CD4-positive, CD25-positive, alpha-beta regulatory T cell (primary cell): ENCODE measurements at places on chromosomes 16 and 17. TPM values are rescaled to one million over a fixed set of nuclear protein-coding genes. Genes with fewer than 3 reads are reported as not detected.
A peak's percentile ranks its signal among the peaks of the same experiment; 100 is the strongest.

The CCL16 gene
- not detected for total RNA-seq

- no peak for DNase-seq
These were observed 114.2 kb upstream of the IRX5 start for GRCh38 chr16:54816471-54816870.

- DNase-seq: no peak
These were observed 3.1 kb upstream of the TPPP3 start for GRCh38 chr16:67396159-67397035.

GRCh38 chr17:40024901-40025300 is 9.7 kb downstream of the CSF3 start:
- no peak for DNase-seq

DNA sequence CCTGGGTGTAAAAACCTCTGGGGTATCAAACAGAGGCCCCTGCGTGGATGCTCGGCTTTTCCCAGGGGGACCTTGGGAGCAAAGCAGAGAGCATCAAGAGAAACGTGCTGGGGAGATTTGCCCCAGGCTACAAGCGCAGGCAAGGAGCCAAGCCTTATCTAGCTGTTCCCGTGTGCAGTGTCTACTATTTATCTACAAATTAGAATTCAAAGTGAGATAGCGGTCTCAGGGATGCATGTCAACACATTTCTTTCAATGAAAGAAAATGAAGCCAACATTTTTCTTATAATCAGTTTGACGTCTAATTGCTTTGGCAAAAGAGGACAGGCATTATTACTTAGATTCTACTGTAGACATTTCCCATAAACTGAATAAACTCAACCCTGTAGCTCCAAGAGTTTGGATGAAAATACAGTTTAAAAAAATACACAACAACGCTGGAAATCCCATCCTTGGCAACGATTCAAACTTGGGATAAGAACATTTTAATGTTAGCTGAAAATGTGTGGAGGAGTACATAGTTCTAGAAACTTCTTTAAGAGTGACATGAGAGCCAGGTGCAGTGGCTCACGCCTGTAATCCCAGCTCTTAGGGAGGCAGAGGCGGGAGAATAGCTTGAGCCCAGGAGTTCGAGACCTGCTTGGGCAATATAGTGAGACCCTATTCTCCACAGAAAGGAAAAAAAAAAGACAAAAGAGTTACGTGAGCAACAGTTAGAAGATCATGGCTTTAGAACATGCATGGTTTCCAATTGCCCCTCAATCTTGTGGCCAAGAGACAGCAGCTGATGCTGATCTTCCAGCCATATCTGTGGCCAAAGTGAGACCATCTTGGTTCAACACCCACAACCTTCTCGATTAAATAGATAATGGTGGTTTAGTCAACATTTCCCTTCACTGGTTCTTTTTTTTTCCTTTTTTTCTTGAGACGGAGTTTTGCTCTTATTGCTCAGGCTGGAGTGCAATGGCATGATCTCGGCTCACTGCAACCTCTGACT is 7.2 kb downstream of the SPNS3 start:
- DNase-seq: no peak

The PRAC1 gene
- not detected for total RNA-seq

- DNase-seq: no peak
These were observed 114.0 kb upstream of the GOT2 start for GRCh38 chr16:58847902-58848661.

DNA sequence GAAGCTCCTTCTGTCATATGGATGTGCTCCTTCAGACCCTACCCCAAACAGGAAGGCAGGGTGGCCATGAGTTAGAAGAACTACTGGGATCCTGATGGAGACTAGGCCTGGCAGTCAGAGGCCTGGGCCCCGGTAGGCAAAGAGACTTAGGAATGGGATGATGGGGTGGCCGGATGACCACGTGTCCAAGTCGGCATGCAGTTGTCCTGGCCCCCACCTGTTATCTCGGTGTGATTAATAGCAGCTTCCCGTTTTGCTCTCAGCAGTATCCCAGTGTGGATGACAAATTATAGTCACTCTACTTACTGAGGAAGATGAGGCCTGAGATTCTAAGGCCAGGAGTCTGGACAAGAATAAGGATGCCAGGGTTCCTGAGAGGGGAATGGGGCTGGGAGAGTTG is 1.5 kb downstream of the TNFSF12 start:
- DNase-seq: no peak

The CALB2 gene
- total RNA-seq: not detected

DNA sequence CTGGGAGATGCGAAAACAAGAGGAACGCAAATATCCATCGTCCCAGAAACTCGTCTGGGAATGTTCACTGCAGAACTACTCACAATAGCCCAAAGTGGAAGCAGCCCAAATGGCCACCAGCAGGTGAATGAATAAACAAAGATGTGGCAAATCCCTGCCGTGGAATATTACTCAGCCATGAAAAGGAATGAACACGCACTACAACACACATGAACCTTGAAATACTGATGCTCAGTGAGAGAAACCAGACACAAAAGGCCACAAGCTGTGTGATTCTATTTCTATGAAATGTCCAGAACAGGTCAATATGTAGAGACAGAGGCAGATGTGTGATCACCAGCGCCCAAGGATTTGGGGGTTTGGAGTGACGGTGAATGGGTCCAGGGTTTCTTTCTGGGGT is 169.8 kb downstream of the IRF8 start:
- DNase-seq: no peak

- no peak for DNase-seq
These were observed 11.2 kb downstream of the NAA60 start for GRCh38 chr16:3454631-3455147.

The SGSH gene
- 138 TPM for total RNA-seq

DNA sequence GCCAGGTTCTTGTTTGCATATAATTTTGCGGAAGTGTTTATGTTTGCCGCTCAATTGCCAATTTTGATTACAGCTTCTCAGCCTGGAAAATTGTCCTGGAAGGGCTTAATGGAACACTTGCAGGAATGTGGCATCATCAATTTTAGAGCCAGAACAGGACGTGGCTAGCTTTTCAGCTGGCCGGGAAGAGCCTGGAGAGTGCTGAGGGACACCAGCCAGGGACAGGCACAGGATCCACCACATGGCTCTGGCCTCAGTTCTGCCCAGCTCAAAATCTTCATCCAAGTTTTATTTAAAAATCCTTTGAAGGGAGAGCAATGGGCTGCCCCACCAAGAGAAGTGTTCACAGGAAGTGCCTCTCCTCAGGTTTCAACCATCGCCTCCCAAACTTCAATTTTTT is 287.2 kb upstream of the HSBP1 start:
- DNase-seq: no peak

The SLC26A11 gene
- 75.9 TPM for total RNA-seq

DNA sequence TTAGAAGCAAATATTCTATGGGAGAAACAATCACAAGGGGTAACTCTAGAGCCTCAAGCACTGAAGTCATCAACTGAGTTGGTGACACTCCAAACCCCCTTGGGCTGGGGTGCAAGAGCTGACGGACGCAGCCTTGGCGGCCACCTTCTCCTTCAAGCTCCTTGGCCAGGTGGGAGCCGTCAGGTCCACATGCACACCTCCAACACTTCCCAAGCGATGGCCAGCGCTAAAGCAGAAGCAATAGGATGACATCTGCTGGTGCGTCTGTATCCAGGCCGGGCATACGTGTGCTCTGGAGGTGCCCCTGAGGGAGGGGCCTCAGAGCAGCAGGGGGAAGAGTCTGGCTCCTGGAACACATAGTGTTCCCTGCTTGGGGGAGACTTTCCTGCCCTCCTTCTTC is 12.2 kb upstream of the FOXJ1 start:
- no peak for DNase-seq

DNA sequence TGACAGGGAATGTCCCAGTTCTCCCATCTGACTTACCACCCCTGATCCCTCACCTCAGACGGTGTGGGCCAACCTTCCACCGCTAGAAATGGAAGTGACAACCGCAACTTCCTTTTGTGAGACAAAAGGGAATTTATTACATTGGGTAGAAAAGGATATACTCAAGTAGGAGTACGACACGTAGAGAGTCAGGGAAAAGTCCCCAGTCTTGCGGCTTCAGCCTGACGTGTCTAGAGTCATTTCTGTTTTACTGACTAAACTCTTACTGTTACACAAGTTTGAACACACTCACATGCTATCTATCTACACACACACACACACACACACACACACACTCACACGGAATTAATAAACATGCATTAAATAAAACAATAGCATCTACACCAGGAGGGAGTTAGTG is 178.9 kb downstream of the COPRS start:
- peak; percentile 11 for DNase-seq

- no peak for DNase-seq
These were observed 163.7 kb downstream of the CYB561 start for GRCh38 chr17:63282455-63282854.

GRCh38 chr17:4405699-4406098 is 28.0 kb upstream of the SPNS3 start:
- no peak for DNase-seq

DNA sequence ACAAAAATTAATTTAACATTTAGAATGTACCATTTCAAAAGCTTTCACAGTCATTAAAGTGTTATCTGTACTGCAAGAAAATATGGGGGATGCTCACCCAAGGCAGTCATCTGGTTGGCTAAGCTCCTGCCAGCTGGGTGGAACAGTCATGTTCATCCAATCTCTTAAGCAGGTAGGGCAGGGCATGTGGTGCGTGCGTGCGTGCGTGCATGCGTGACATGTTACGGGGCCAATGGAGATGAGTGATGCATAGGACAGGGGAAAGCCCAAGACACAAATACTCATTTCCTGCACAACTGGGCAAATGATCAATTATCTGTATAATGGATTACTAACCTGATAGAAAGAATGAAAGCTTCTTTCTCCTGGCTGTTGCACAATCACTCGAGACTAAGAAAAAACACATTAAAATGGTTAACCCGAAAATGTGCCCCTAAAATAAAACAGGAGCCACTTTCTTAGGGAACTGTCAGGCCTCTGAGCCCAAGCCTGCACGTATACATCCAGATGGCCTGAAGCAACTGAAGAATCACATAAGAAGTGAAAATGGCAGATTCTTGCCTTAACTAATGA is 104.4 kb downstream of the MYO1D start:
- DNase-seq: no peak

GRCh38 chr17:40135817-40136216 is 4.5 kb upstream of the CASC3 start:
- no peak for DNase-seq

The PPP1R27 gene
- total RNA-seq: not detected

DNA sequence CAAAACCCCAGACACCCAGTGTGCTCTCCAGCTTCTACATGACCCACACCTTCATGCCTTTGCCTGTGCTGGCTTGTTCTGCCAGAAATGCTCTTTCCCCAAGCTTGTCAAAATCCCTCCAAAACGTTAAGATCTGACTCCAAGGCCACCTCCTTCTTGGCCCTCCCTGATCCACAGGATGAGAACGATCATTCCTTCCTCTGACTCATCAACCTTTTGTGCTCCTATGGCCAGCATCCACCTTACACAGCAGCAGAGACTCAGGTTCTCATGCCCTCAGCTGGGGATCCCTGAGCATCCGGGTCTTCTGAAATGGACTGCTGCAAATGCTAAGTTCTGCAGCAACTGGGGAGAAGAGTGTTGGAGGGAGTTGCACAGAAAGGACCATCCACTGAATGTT is 2.9 kb downstream of the ZBTB4 start:
- DNase-seq: no peak

DNA sequence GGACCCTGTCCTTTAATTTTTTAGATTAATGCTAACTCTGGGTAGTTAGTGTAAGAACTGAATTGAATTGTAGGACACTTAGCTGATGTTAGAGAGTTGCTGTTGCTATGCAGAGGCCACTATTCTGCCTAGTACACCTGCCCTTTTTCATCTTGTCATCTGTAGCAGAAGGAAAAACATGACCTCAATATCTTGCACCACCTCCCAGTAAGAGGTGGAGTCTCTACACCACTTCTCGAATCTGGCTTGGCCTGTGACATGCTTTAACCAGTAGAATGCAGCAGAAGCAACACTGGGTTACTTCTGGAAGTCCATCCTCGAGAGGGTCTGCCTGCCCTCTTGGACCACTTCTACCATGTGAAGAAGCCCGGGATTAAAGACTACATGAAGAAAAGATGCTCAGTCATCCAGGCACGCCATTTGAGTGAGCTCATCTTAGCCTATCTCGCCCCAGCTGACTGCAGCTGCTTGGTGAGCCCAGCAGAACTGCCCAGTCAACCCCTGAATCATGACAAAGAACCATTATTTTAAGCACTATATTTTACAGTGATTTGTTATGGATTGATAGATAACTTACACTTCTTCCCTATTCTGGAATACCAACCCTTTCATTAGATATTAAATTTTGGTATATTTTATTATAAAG is 153.5 kb downstream of the MYO1D start:
- no peak for DNase-seq

DNA sequence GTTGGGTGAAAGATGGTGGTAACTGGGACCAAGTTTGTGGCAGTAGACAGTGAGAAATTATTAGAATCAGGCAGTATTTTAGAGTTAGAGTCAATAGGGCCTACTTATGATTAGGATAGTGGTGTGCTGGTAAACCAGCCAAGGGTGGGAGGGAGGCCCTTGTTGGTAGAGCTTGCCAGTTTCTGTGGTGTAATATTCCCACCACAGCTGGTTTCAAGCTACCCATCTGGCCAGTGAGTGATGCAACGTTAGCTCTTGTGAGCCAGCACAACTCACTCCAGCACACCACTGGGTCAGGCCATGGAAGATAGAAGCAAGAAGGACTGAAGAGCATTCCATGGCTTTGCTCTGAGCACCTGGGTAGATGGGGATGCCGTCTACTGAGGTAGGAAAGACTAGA is 34.9 kb downstream of the GNAO1 start:
- DNase-seq: no peak

The TEKT5 gene
- not detected for total RNA-seq

The TERB1 gene
- 0.20 TPM for total RNA-seq
